NCI-H1092 treated with DMSO at 0.1 percent for 48 hours (cell line): ENCODE measurements at places on chromosomes 4 and X.

GRCh38 chr4:84916227-84916626 is 50.3 kb downstream of the WDFY3 start:
- no peak for DNase-seq

- no peak for DNase-seq
Observed at GRCh38 chrX:10048707-10049106, 81.5 kb downstream of the CLDN34 start.

GRCh38 chrX:23888887-23889501 is 18.7 kb downstream of the APOO start:
- no peak for DNase-seq

DNA sequence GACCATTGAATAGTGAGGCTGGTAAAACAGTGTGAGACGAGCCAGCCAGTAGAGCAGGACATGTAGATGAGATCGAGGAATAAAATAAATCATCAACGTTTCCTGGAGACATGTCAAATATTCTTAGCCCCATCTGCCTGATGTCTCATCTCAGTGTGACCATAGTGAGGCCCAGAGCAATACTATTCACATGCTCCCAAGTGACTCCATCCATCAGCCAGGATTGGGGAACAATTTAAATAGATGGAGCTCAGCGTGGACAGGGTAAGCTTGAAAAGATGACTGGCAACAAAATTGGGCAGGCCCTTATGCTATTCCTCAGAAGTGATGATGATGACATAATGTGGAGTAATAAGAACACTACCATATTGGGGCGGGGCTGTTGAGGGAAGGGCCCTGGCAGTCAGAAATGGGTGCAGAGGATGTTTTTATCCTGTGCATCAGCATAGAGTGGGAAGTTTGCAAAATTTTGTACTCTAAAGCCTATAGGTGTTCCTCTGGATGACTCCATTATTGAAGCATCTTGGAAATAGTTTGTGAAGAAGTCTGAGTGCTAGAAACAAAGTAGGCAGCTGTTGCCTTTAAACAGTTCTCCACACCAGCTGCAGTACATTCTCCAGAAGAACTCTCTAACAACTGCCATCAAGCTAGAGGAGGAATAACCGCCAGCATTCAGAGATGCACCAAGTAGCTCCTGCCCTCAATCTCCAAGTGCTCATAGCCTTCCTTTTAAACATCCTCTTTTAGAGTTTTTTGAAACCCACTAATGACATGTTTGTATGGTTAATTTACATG is 333.0 kb downstream of the DCHS2 start:
- no peak for DNase-seq

GRCh38 chrX:105533951-105534350 is 288.4 kb upstream of the NRK start:
- DNase-seq: no peak

DNA sequence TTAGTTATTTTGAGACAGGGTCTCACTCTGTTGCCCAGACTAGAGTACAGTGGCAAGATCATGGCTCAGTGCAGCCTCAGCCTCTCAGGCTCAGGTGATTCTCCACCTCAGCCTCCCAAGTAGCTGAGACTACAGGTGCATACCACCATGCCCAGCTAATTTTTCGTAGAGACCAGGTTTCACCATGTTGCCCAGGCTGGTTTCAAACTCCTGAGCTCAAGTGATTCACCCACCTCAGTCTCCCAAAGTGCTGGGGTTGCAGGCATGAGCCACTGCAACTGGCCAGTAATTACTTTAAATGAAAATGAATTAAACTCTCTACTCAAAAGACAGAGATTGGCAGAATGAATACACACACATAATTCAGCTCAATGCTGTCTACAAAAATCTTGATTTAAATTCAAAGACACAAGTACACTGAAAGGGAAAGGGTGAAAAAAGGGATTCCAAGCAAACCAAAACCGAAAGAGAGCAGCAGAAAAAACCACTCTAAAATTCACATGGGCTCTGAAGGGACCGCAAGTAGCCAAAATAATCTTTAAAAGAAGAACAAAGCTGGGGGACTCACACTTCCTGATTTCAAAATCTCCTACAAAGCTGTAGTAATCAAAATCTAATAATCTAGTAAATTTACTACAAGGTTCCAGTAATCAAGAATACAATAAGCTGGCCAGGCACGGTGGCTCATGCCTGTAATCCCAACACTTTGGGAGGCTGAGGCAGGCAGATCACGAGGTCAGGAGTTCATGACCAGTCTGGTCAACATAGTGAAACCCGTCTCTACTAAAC is 11.8 kb upstream of the SPON2 start:
- no peak for DNase-seq

- DNase-seq: no peak
Observed at GRCh38 chr4:146291313-146291712, 77.0 kb downstream of the REELD1 start.

GRCh38 chr4:2941138-2942036 is 21.8 kb downstream of the NOP14 start:
- DNase-seq: no peak

DNA sequence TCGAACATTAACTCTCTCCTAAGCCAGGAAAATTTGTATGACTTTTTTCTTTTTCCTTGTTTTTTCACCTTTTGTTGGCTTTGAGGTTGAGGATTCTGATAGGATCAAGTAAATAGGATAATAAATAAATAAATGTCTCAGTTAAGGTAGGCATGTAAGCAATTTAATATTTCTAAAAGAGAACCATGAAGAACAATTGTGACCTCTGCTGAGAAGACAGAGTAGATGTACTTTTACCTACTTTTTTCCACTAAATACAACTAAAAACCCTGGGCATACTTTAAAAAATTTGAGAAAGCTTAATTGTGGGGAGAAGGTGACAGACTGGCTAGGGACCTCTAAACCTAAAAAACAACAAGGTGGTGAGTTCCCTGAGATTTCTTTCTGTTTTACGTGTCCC is 31.6 kb upstream of the CLNK start:
- peak; percentile 12 for DNase-seq

- no peak for DNase-seq
Observed at GRCh38 chrX:39476604-39477021, 621.1 kb downstream of the BCOR start.

GRCh38 chr4:11489453-11490083 is 60.9 kb upstream of the HS3ST1 start:
- no peak for DNase-seq

DNA sequence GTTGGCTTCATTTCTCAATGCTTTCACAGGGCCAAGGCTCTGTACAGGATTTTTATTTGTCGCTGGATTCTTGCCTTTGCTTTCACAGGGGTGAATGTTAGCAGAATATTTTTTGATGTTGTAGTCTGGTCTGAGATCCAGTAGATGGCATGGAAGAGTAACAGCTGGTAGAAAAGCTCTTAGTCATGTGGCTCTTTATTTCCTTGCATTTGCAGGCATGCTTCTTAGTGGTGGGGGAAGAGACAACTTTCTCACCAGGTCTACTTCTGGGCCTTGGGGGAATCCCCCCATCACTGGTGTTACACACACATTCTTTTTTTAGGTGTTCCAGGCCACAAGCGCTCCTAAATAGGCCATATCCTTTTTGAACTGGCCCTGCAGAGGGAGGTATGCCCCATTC is 58.2 kb upstream of the DKK2 start:
- no peak for DNase-seq

- no peak for DNase-seq
Observed at GRCh38 chr4:158376106-158376840, 145.4 kb upstream of the RXFP1 start.

- DNase-seq: no peak
Observed at GRCh38 chr4:63348735-63349673, 1060.2 kb downstream of the TECRL start.

- peak; percentile 11 for DNase-seq
Observed at GRCh38 chr4:95362906-95363558, 185.7 kb downstream of the UNC5C start.

DNA sequence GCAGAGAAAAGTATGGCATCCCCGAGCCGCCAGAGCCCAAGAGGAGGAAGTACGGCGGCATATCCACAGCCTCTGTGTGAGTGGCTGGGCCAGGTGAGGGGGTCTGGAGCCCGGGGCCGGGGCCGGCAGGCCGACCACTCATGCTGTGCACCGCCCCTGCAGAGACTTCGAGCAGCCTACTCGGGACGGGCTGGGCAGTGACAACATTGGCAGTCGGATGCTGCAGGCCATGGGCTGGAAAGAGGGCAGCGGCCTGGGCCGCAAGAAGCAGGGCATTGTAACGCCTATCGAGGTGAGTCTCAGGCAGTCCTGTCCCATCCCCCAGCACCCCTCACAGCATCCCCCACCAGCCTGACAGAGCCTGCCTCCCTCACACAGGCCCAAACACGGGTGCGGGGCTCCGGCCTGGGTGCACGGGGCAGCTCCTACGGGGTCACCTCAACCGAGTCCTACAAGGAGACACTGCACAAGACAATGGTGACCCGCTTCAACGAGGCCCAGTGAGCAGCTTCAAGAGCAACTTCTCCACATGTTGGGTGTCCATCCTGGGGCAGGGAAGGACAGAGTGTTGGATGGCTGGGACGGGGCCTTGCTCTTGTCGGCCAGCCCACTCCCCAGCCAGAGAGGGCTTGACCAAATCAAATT is 7.4 kb upstream of the UBA1 start:
- no peak for DNase-seq

DNA sequence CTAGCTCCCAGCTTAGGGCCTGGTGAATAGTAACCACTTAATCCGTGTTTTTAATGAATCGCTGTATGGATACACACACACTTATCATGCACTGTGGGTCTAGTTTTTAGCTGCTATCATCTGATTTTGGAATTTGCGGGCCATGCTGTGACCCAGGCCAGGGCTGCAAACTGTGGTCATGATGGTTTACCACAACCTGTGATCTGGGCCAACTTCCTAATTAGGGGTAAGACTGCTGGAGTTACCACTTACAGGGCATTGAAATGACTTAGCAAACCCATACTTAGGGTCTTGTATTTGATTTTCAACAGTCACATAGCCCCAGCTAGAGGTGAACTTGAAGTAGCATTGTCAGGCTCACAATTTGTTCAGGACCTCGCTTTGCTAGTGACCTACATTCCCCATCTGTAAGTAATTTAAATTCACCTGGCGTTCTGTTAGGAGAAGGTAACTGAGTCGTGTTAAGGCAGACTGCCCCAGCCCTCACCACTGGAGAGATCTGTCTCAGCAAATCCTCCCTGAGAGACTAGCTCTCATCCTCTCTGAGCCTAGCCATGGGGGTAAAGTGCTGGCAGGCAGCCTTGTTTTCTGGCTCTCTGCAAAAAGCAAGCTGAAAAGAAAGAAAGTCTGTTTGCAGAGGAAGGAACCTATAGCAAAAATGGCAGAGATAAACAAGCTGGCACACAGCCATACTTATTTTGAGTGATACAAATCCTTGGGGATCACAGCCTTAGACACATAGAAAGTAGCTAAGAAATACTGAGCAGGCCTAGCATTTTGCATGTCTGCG is 33.8 kb upstream of the EGFL6 start:
- no peak for DNase-seq

GRCh38 chr4:75989846-75990528 is 758 bp downstream of the SDAD1 start:
- no peak for DNase-seq

DNA sequence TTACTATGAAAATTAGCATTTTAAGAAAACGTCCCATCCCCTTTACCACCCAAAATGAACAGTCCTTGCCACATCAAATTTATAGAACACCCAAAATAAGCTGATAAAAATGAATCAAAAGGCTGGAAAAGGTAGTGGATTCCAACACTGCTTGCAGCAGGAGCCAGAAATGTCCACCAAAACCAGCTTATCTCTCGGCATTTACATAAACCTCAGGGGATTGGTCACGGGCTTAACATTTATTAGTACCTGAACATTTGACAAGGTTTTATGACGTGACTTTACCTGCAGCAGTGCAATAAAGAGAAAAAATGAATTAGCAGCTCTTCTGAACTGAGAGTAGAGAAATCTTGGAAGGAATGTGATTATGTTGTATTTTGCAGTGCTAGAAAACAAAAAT is 31.6 kb downstream of the ATP8A1 start:
- no peak for DNase-seq

- no peak for DNase-seq
Observed at GRCh38 chrX:126982158-126982557, 162.6 kb downstream of the PRR32 start.

DNA sequence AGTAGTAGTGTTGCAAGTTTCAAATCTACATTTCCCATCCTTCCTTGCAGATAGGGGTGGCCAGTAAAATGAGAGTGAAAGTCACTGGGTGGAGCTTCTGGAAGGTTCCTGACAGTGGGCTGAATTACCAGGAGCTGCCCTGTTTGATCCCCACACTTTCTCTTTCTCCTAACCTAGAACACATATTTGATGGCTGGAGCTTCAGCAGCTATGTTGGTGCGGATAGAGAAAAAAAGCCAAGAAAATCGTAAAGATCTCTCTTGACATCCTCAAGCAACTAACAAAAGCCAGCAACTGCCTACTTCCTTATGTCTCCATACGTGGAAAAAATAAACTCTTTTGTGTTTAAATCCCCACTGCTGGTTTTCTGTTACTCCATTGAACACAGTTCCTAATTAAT is 32.2 kb downstream of the ZNF275 start:
- DNase-seq: no peak

DNA sequence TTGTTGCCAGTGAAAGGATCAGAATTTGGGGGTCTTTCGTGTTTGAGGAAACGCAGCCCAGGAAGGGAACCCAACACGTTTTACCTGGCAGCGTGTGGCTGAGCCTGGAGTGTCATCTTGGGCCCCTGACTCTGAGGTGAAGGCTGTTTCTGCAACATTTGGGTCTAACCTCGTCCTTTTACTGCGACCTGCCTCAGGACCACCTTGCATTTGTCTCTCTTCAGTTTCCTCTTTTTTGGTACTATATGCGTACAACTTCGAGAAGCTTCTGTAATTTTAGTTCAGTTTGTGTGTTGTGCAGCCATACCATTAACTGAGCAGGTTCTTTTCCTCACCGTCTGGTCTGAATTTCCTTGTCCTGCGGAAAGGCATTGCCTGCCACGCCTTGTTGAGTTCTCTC is 61.5 kb downstream of the TMEM131L start:
- no peak for DNase-seq
